ENCODE measurements at places on chromosomes 1 and 21.

- DNase-seq: no peak
Observed at GRCh38 chr1:113811156-113811887, 954 bp downstream of the RSBN1 start.

DNA sequence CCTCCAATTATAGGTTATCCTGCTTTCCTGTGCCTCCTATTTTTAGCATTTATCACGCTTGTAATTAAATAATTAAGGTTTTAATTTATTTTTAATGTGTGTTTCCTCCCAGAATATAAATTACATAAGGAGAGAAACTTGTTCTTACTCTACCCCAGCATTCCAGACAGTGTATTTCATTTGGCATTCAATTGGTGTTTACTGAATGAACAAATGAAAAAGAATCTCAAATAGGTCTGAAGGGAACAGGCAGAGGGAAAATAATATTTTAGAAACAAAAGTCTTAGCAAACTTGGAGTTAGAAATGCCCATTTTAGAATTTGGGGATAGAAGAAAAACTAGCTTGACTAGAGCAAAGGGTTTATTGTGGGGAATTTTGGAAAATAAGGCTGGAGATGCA lies 9.9 kb upstream of the RSRP1 start:
- DNase-seq: no peak

- no peak for DNase-seq
Observed at GRCh38 chr1:20731057-20731991, 1.2 kb downstream of the SH2D5 start.

DNA sequence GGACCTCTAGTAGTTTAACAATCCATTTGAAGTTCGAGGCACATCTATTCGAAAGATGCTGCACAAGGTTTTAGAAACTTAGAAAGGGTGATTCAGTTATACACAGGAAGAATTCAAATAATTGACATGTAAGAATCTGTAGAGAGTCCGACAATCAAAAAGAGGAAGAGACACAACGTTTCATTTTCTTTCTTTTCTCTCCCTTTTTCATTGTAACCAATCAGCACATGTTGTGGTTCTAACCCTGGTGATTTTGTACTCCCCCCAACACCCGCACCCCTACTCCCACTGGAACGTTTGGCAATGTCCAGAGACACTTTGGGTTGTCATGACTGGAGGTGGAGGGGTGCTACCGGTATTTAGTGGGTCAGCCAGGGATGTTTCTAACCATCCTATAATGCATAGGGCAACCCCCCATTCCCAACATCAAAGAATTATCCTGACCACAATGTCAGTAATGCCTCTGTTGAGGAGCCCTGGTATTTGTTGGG lies 4.9 kb downstream of the TGFB2 start:
- DNase-seq: no peak

DNA sequence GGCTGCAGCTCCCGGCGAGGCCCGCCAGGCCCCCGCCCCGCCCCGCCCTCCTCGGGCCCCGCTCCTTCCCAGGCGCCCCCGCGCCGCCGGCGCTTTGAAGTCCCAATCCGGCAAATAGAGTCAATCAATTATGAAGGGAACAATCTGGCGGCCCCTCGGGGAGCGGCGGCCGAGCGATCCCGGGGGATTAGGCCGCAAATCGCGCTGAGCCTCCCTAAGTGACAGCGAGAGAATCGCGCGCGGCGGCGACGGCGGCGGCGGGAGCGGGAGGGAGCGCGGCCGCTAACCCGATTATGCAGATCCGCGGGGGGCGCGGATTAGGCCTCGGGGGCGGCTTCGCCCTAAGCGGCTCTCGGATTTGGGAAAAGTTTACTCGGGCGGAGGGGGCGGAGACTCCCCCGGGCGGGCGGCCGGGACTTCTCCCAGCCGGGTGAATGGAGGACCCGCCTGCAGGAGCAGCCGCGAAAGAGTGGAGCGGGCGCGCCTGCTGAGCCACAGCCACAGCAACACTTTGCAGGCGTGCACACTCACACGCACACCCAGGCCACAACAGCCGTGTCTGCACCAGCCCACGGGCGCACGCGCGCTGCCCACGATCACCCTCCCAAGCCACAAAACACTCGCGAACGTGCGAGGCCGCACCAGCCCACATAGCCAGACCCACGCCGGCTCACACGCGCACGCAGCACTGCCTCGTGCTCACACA lies 23.0 kb upstream of the DMBX1 start:
- DNase-seq: no peak

DNA sequence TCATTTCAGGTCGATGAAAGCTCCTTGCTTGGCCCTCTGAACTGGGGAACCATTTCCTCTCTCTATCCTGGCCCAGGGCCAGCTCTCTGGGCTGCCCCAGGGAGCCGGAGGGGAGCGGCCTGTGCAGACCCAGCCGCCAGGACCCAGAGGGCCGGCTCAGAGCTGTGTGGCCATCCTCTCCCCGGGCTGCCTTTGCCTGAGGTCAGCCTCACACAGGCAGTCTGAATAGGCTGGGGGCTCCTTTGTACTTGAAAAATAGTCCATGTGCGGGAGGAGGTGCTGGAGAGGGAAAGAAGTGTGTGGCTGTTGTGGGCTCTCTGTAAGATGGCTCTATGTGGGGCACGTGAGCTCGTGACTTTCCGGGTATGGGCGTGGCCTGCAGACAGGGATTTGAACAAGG lies 275.1 kb upstream of the VAMP3 start:
- no peak for DNase-seq

DNA sequence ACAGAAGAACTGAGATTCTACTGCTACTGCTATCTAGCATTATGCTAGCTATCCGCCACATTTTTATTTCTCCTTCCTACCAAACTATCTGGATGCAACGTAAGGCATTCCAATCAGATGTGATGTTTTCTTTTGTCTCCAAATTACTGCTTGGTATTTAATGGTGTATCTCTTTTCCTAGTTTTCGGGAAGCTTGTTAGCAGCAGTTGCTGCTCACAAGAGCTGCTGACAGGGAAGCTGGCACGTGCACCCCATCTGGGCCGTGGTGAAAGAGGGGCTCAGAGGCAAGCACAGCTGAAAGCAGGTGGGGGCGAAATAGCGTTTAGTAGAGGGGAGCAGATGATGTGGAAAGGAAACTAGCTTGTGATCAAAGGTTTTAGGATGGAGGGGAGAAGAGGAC lies 57.3 kb downstream of the JAK1 start:
- DNase-seq: no peak

GRCh38 chr1:165703648-165704047 lies 5.3 kb upstream of the ALDH9A1 start:
- no peak for DNase-seq

DNA sequence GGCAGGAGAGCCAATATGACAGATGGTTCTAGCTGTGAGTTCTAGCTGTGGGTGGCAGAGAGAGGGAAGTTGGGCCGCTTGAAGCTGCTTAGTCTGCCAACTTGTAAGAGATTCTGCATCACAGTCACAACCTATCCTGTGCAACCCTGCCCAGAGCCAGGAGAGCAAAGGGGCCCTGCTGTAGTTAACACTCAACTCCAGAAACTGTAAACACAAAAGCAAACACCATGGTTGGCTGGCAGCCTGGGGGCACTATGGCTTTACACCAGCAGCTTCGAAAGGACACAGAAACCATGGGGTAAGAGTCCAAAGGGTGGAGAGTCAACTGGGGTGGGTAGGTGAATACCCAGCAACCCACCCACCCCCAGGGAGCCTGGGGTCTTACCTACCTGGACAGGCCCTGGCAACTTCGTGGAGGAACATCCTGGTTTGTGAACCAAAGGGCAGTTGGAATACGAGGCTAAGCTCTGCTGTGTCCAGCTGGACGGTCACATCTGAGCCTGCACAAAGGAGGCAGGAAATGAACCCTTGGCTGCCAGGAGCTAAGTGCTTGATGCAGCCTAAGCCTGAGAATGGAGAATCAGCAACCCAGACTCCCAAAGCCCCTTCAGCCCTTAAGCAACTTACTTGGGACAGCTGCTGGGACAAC lies 6.4 kb downstream of the INPP5B start:
- no peak for DNase-seq

DNA sequence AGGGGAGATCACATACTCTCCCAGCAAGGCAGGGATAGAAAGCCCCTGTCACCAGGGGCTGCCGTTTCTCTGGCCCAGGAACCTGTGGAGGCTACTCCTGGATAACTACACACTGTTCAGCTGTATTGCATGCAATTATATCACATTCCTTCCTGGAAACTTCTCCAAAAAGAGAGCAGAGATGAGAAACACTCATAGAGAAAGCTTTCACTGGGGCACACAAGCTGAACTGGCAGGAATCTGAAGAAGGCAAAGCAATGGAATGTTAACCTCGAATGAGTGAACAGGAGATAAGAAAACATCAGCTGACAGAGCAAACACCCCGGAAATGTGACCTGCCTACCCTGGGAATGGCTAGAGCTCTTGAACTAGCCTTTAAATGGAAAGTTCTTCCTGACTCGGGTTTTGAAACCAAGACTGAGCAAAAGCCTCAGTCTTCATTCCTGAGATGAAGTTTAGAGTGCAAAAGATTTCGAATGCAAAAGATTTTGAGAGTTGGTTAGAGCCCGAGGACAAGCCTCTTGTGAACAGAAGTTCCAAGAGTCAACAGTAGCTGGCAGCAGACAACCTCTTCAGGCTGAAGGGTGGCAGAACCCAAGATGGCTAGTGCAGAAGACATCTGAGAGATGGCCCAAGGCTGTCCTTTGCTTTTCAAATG lies 32.3 kb downstream of the CCN1 start:
- DNase-seq: peak; percentile 90

- no peak for DNase-seq
Observed at GRCh38 chr1:182166750-182167149, 105.2 kb upstream of the ZNF648 start.

GRCh38 chr1:193569096-193569982 lies 382.9 kb upstream of the B3GALT2 start:
- DNase-seq: peak; percentile 68

DNA sequence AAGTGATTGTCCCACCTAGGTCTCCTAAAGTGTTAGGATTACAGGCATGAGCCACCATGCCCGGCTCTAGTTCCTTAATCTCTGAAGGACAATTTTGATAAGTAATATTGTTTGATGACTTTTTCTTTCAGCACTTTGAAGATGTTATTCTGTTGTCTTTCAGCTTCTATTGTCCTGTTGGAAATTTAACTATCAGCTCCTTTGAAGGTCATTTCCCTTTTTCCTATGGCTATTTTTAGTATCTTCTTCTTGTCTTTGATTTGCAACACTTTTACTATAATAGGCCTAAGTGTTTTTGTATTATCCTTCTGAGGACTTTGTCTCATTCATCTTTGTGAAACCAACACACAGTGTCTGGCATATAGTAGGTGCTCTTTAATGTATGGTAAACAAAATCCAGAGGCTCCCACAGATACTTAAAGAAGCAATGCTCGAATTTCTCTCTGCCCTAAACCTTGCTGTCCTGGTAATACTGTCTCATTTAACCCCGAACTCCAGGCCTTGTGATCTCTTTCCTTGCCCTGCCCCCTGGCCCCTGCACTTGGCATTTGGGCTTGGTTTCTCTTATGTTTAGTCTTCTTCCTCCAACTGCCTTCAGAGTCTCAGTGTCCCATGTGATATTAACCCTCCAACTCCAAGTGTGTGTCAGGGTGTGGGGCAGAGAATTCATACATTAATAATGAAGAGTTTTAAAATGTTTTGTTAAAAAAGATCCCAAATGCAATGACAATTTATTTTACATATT lies 19.0 kb upstream of the AGO1 start:
- no peak for DNase-seq

DNA sequence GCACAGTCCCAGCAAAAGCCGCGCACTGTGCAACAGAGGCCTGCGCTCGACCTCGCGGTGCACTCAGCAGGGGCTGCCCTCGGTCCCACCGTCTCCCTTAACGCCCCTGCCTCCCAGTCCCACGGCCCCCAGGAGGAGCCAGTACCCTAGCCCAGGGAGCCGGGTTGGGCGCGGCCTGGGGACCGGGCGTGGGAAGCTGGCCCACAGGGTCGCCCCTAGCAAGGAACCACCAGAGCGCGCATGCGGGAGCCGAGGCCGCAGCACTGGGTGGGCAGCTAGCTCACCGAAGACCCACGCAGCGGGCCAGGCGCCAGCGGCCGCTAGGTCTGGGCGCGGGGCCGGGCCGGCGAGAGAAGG lies 21.6 kb upstream of the ZNF678 start:
- DNase-seq: no peak

DNA sequence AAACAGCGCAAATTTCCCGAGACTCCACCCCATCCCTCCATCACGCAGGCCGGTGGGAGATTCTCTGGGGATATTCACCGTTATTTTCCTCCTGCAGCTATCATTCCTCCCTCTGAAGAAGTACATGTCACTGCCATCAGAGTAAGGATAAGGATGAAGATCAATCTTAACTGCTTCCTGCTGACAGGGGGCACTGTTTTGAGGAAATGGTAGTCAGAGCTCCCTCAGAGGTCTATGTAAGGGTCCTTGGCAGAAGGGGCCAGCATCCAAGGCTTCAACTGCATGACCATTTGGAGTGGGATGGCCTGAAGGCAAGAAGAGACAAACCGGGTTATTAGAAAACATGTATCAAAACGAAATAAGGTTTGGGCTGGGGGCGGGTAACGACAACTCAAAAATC lies 111.5 kb downstream of the KCNK1 start:
- DNase-seq: no peak

- no peak for DNase-seq
Observed at GRCh38 chr1:31760471-31761470, 3.4 kb downstream of the ADGRB2 start.

GRCh38 chr1:59016390-59016789 lies 232.5 kb upstream of the JUN start:
- no peak for DNase-seq

DNA sequence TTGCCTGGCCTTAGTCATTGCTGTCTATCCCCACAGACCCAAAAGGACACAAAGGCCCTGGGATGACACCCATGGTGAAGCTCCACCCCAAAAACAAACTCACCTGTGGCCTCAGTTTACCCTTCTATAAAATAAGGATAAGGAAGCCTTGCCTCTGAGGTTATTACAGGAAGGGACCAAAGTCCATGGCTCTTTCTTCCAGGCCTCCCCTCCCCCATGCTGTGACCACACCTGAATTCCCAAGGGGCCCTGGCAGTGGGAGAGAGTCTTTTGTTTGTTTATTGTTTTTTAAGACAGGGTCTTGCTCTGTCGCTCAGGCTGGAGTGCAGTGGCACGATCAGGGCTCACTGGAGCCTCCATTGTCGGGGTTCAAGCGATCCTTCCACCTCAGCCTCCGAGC lies 10.5 kb upstream of the TNFRSF25 start:
- DNase-seq: no peak

DNA sequence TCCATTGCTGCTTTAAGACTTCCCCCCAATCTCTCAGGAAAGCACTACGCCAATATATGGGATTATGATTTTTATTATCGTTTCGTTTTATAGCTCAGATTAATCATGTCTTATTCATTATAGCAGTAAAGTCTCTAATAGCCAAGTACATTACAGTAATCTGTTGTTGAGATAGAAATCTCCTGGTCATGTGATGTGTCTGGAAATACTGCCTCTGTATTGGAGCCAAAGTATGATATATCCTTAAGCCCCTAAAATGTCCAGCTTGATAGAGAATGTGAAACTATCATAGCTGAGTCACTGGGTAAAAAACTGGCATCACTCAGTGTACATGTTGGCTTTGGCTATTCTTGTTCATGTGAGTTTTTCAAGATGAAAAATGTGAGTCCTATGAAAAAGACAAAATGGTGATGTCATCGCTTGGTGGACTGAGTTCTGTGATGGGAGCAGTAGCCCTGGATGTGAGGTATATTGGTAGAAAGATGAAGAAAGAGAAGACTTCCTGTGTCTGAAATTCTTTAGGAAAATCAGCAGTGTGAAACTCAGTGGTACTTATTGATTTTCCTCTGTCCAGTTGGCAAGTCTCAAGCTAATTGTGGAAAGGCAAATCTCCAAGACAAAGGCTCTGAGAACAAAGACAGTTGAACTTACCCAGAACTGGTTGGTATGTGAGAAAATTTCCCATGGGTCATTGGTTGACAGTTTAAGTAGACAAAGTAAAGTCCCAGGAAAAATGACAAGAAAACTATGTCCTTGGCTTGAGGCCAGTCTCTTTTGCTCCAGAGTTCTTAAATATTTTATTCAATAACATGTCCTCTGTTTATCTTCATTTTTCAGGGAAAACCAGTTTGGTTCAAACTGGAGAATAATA lies 76.2 kb downstream of the BRINP2 start:
- DNase-seq: peak; percentile 59
